ENCODE measurements at places on chromosomes 6 and 20.

DNA sequence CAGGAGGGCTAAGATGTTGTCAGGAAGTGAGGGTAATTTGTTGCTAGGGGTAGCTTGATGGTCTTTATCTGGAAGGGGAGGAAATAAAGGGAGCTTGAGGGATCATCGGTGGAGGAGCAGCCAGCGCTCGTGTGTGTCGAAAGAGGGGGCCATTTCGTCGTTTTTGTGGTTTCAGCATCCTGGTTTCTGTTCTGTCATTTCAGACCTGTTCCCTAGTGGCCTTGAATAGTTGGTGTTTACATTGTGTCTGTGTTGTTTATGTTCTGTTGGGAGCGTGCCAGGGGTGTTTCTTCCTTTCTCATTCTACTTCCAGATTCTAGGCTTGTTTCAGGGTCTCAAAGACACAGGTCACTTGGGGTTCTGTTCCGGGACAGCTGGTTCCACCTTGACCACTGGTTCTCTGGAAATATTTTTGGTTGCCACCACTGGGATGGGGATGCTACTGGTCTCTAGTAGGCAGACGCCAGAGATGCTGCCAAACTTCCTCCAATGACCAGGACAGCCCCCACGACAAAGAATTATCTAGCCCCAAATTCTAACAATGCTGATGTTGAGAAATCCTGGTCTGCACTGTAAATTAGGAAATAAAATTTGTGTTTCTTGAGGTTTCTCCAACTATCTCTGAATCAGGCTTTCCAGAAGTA, 113.9 kb upstream of the NAA20 start:
- DNase-seq = no peak

DNA sequence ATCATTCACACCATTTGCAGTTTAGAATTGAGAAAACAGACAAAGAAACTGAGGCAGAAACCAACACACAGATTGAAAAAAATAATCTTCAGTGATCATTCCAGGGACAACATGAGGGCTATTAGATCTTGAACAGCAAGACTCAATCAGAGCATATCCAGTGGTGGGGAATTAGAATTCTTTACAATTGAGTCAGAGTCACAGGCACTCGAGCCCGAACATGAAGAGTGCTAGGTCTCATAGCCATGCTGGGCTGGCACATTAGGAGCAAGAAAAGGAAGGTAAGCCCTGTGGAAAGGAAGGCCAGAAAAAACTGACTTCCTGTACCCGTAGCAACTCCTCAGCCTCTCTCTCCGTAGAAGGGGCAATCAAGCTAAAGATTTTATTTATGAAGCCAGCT, 419.9 kb downstream of the HAO1 start:
- no peak for DNase-seq

DNA sequence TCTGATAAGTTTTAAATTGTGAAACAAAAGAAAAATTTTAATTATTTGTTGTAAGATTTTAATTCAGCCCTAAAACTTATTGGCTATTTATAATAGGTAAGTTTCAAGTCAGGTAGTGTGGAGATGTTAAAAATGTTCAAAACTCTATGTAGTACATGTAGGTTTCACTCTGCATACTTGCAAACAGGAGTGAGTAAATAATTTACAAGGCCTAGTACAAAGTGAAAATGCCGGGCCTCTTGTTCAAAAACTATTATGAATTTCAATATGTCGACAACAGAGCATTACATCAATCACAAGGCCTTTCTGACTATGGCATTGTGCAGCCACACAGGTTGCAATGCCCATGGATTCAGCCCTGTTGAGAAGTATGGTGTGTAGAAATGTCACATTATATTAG, 80.9 kb upstream of the GRIK2 start:
- no peak for DNase-seq

GRCh38 chr6:109456710-109457561, 1.4 kb upstream of the MICAL1 start:
- peak; percentile 21 for DNase-seq

GRCh38 chr6:10431423-10432164, 16.7 kb upstream of the TFAP2A start:
- DNase-seq = no peak

GRCh38 chr6:46491628-46492547, 639 bp upstream of the RCAN2 start:
- peak; percentile 25 for DNase-seq

DNA sequence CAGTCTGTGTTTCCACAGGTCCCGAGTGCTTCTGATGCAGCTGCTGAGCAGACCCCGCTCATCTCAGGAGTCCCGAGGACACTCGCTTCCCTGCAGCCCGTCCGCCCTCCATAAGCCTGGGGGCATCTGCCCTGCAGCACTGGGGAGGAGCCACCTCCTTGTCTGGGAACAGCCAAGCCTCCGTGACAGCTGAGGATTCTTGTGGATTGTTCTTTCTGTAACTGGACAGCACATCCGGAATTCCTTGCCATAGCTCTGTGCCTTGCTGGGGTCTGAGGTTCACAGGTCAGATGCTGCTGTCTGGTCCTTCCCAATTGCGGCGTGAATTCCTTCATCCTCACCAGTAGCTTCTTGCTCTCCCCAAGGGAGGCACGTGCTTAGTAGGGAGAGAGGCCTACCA, 38.4 kb upstream of the FNDC1 start:
- no peak for DNase-seq

DNA sequence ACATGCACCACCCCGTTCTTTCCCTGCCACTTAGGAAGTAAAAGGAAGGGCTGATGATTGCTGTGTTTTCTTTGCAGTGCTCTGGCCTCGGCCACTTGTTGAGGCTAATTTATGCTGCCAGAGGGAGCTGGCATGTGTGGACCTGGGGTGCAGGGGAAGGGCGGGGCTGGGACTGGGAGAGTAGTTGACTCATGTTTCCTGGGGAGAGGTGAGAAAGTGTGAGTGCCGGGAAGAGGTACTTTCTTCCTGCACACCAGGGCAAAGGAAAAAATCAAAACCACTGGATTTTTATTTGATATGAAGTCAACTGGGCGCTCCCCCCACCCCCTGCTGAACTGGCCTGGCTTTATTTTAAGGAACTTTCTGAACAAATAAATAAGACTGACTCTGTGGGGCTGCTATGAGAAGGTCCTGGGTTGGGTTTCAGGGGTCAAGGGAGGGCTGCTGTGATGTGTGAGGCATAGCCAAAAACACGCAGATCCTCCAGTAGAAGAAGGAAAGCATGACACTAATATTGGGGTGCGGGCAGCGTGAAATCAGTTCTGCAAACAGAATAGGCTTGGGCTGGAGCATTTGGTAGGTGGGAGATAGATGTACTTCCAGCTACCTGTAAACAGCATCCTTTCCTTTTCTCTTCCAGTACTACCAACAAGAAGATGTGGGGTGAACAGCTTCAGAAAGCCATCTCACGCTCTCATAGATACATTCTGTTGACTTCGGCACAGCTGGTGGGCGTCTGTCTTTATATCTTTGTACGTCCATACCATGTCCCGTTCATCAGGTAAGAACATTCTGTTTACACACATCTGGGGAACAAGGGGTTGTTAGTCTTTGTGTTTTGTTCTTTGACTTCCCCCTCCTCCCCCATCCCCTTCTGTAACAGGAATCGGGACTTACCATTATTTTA, 87.5 kb downstream of the SYNJ2 start:
- peak; percentile 54 for DNase-seq

GRCh38 chr20:10315138-10315537, 96.5 kb downstream of the SNAP25 start:
- no peak for DNase-seq

DNA sequence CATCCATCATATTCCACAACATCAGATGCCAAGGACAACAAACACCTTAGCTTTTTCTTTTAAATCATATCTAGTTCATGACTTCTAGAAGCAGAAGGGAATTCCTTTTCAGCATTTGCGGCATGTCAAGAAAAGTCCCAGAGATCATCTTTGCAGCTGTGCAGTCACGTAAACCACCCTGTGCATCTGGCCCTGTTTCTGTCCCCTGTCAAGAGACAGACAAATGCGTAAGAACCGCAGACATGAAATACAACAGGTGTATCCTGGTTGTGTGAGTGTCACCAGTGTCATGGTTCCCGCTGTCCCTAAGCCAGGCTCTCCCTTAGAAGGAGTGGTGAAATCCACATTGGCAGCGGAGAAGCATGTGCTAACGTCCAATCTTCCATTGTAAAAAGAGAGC, 28.1 kb downstream of the LY86 start:
- DNase-seq = no peak

GRCh38 chr6:147194652-147195411, 9.4 kb upstream of the STXBP5 start:
- DNase-seq = peak; percentile 61

GRCh38 chr6:85422996-85423395, 26.9 kb upstream of the NT5E start:
- no peak for DNase-seq

DNA sequence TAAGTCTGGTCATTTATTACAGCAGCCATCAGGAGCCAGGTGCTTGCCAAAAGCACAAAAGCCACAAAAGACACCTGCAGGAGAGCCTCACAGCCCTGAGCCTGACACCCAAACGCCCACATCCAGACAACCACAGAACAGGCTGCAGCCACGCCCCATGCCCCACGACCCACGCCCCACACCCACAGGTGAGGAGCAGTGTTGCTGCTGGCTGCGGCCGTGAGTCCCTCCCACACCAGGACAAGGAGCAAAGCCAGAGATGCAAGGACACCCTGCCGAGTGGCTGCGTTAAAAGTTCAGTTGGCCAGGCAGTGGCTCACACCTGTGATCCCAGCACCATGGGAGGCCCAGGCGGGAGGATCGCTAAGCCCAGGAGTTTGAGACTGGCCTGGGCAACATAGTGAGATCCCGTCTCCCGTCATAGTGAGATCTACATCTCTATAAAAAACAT, 43.0 kb downstream of the SLC2A4RG start:
- no peak for DNase-seq

GRCh38 chr6:33173535-33174180, 18.6 kb downstream of the COL11A2 start:
- DNase-seq = no peak

DNA sequence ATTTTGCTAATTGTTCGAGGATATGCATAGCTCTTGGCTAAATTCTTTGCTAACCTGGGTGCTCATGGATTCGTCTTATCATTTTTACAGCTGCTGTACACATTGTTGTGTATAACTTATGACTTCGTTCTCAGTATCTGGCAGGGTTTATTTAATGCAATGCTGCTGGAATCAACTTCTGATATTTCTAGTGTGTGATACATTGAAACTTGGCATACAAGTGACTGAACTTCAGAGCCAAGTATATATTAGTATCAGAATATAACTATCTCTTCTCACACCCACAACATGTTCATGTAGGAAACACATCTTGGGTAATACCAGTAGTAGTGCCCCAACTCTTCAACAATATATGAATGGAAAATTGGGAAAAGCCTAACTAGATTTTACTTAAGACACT, 764.2 kb downstream of the TENT5A start:
- no peak for DNase-seq

- no peak for DNase-seq
These were observed 217.7 kb downstream of the BCAS1 start for GRCh38 chr20:53852691-53853090.

- no peak for DNase-seq
These were observed 522.5 kb downstream of the CD83 start for GRCh38 chr6:14639983-14640599.

DNA sequence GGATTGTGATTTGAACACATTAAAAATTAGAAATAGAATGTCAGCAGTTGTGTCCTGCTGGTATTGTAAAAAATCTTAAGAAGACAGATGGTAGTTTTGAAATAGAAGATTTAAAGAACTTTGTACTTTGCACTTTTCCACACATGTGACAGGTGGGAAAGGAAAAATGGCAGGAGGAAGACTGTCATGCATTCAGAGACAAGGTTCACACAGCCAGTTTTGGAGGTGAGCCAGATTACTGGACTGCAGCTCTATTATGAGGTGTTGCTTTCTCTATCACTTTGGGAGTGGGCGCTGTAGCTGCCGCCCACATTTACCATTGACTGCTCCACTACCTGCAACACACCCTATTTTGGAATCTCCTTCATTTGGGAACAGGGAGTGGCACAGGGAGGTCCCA, 12.1 kb upstream of the NDUFAF4 start:
- no peak for DNase-seq

GRCh38 chr6:34524499-34524898, 31.6 kb downstream of the SPDEF start:
- DNase-seq = no peak

- DNase-seq = no peak
These were observed 44.9 kb upstream of the RNF24 start for GRCh38 chr20:4060064-4060795.

DNA sequence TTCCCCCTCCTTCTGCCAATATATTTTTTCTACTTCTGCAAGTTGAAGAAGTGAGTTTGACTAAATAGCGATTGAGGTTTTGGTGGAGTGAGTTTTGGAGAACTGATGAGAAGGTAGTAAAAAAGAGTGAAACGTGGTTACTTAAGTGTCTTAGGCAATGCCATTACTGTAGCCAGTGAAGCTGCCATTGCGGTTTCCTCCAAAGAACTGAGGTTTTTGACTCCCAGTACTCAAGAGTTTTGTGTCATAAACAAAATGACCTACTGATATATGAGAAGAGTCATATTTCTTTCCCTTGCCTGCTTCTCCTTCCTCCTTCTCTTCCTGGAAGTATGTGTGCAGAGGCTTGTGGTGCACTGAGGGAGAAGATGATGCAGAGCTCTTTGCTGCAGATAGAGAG, 554.5 kb upstream of the MAP3K7 start:
- DNase-seq = no peak

- no peak for DNase-seq
These were observed 4.1 kb downstream of the TRDN start for GRCh38 chr6:123632641-123633040.

DNA sequence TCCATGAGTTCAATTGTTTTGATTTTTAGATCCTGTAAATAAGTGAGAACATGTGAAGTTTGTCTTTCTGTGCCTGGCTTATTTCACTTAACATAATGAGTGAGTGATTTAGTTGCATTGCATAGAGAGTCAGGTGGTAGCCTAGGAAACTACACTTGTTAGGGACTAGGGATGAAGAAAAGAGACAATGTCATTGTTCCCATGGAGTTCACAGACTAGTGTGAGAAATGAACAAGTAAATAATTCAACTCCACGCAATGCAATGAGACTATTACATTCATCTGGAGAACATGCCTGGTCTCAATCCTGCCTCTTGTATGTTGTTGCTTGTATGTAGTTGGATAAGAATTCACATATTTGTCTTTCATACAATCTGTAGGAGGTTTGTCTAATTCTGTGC, 76.3 kb upstream of the B3GAT2 start:
- DNase-seq = no peak

DNA sequence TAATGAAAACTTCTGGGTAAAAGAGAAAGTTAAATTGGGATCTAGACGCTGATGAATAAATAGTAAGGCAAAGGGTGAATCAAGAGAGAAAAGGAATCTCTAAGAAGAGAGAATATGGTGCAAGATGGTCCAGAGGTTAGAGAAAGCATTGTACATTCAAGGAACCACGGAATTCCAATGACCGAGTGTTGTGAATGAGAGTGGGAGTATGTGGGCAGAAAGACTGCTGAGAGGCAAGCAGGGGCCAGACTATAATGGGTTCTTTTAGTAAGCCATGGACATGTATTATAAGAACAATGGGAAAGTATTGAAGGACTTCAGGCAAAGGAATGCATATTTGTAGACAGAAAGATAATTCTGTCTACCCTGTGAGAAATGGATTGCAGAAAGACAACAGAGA, 45.2 kb downstream of the SPTLC3 start:
- no peak for DNase-seq

- DNase-seq = no peak
These were observed 449.2 kb downstream of the GJA1 start for GRCh38 chr6:121884620-121885019.

GRCh38 chr20:60137657-60138245, 179.5 kb downstream of the CDH26 start:
- peak; percentile 8 for DNase-seq

- DNase-seq = no peak
These were observed 8.5 kb upstream of the PSMG4 start for GRCh38 chr6:3250231-3250675.
